ENCODE measurements at places on chromosomes 13 and 19.

DNA sequence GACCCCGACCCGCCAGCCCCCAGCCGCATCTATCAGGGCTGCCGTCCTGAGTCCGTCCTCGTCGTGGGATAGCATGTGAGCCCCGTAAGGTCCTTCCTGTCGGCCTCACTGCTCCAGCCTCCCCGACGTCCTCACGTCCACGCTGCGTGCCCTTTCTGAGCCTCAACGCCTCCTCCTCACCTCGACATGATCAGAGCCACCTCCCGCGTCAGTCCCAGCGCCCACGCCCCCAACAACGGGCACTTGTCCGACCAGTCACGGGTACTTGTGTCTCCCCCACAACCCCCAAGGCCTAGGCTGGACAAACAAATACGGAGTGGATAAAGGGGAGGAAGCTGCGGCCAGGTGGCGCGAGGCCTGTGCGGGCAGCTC, 665 bp downstream of the ZNF497 start:
- DNase-seq, result no peak

- DNase-seq, result peak; percentile 40
Observed at GRCh38 chr19:50679177-50680125, 30.2 kb downstream of the C19orf81 start.

- DNase-seq, result no peak
Observed at GRCh38 chr19:50792272-50793250, 2.3 kb downstream of the ACP4 start.

DNA sequence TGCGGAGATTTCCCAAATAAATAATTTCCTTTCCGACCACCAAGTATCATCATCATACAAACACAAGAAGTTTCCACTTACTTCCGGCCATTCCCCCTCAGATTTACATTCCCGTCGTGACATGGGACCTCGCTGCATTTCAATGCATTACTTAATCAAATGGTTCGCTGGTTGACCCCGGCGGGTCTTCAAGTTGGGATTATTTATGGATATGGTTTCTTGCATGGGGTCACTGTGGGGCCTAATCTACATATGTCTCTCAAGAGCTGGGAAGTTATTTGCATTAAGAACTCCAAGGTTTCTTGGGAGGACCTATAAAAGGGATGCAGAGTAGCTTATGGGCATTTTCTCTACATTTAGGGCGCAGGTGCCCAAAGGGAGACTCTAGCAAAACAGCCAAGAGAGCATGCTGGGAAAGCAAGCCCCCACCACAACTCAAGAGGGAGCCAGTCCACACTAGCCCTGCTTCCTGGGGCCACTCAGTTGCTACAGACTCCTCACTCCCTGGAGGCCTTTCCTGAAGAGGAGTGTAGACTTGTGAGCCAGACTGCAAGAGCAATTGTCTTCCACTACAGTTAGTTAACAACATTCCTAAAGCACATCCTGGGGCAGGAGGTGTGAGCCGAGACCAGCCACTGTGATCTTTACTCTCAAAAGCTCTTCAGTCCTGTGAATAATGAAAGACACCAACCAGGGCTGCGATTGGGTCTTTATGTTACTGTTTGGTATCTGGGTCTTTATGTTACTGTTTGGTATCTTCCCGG, 125.3 kb downstream of the KATNAL1 start:
- DNase-seq, result no peak

DNA sequence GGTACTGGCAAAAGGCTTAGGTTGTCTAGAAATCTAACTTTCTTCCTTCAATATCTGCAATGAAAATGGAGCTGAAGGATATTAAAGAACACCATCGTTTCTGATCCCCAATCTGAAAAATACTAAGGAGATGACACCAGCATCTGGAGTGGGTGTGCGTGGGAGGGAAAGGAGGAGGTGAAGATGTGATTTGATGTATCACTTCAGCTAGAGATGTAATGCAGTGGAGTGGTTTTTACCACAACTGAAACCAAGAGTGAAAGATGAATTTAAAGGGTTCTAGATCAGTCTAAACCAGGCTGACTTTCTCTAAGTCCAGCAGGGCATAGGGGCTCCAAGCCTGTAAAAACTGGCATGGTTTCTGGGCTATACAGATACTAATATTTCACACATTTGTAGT, 148.4 kb downstream of the AKAP11 start:
- no peak for DNase-seq

DNA sequence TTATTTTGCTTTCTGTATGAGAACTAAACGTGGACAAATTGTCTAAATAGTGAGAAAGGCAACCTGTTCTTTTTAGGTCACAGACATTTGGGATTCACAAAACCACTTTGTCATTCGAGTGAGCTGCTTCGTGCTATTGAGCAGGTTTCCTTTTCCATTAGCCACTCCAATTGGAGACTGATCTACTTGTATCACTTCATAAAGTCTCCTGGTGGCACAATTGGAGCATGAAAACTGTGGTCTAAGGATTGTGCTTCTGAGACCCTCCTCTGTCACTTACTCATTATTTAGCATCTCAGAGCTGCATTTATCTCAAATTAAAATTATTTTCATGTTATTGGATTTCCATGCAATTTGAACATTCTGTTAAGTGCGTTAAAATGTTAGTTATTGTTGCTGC, 397.7 kb downstream of the TDRD3 start:
- DNase-seq, result no peak

DNA sequence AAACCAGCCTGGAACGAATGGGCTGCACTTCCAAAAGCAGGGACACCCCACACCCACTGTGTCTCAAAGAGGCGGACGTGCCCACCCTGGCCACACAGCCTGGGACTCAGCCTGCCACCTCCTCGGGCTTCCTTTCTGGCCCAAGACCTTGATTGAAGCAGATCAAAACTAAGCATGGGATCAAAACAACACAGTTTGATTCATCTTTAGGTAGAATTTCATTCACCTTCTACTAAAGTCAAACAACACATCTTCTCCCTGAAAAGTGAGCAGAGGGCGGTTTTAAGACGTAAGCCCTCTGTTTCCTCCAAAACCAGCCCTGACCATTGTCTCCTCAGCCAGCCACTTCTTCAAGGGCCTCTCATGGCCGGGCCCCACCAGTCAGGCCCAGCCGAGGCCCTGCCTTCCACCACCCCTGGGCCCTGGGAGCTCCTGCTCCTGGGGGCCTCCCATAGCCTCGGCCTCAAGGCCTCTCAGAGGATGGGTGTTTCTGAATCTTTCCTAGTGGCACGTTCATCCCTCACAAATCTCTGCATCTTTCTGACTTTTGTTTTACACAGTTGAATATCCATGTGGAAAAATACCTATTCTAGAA, 6.3 kb upstream of the F10 start:
- DNase-seq, result no peak

DNA sequence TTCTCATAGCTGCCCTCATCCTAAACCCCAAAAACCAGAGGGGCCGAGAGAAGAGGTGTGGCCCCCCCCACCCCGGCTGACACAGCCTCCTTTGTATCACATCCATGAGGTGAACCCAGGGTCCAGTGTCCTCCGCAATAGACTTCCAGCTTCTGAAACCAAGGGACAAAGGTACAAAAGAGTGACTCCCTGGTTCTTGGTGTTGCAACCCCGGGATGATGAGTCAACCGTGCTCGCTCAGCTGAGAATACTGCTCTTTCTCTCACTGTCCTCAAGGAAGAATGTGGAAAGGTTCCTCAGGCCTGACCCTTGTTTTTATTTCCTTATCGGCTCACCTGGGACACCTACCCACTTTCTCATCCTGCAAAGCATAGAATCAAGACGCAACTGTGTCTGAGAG, 5.5 kb downstream of the SLC15A1 start:
- DNase-seq, result no peak

DNA sequence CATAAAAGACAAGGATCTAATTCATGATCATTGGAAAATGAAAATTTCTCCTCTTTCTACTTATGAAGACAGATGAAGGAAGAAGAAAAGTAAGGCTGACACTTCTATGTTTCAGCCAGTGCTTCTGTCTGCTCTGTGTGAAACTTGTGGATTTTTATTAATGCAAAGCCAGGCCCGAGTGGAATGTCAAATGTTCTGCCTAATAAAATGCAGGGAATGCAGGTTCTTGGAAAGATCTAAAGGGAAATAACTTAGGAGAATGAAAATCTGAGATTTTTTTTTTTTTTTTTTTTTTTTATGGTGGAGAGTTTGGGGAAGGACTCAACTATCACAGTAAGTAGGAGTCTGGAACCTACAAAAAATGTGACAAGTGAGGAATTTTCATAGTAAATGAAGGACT, 1732.3 kb upstream of the SLC10A2 start:
- no peak for DNase-seq

Measured in right renal cortex interstitium (tissue), 3 donors.